ENCODE measurements at places on chromosomes 4 and X.

DNA sequence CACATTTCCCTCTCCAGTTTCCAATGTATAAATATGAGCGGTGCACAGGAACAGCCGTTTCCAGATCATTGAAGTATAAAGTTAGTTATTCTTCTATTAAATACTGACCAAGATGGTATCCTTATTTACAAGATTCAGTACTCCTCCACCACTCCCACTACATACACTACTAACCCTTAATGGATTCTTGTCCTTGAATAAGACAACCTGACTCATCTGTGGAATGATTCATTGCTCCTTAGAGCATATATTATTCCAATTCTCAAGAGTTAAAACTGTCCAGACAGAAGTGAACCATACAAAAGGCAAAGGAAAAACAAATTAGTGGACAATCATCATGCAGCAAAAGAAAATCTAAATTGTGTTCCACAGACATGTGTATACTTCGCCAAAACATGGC is 373.3 kb downstream of the IDS start:
- DNase-seq: no peak

DNA sequence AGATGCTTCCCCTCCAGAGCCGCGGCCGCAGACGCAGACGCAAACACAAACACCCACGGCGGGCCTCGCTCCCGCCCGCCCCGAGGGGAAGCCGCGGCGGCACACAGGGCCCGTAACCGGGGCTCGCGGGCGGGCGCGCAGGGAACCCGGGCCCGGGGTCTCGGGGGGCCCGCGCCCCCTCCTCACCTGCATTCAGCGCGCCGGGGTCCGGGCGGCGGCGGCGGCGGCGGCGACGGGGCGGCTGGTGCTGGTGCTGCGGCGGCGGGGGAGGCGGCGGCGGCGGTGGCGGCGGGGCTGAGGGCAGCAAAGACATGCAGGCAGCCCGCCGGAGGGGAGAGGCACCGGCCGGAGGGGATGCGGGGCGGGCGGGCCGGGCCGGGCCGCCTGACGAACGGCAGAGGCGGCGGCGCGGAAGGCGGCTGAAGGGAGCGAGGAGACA is 255 bp upstream of the CNOT6L start:
- no peak for DNase-seq

GRCh38 chr4:22500128-22500611 is 15.7 kb downstream of the ADGRA3 start:
- DNase-seq: no peak

GRCh38 chr4:41213625-41214135 is 662 bp downstream of the APBB2 start:
- no peak for DNase-seq

GRCh38 chr4:21982087-21982486 is 33.5 kb upstream of the KCNIP4 start:
- no peak for DNase-seq

- DNase-seq: no peak
These were observed 78.5 kb downstream of the APBB2 start for GRCh38 chr4:41135801-41136200.

- no peak for DNase-seq
These were observed 62.1 kb upstream of the EXOC1L start for GRCh38 chr4:55757356-55757952.

- no peak for DNase-seq
These were observed 1.9 kb upstream of the SEPTIN6 start for GRCh38 chrX:119694601-119695534.

GRCh38 chr4:185224597-185224996 is 15.2 kb downstream of the SNX25 start:
- no peak for DNase-seq

DNA sequence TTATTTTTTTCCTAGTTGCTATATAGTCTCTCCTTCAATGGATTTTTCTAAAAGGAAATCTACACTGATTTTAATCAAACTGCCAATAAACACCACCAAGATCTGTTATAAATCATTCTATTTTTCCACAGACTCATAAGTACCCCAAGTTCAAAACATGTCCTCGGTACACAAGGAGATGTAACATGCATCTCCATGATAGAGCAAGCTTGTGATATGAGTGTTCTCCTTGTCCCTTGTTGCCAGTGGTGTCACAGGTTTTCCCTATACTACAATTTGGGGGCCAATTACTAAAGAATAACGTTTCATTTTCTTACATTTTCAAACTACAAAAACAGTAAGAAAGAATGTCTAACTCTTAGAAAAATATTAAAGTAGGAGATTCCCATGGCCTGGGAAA is 491 bp downstream of the ARHGEF6 start:
- no peak for DNase-seq

- DNase-seq: no peak
These were observed 312.2 kb downstream of the DCTD start for GRCh38 chr4:182604953-182605352.

GRCh38 chrX:38672646-38673045 is 111.3 kb downstream of the TSPAN7 start:
- no peak for DNase-seq

GRCh38 chr4:52860361-52860760 is 1.8 kb upstream of the RASL11B start:
- no peak for DNase-seq

DNA sequence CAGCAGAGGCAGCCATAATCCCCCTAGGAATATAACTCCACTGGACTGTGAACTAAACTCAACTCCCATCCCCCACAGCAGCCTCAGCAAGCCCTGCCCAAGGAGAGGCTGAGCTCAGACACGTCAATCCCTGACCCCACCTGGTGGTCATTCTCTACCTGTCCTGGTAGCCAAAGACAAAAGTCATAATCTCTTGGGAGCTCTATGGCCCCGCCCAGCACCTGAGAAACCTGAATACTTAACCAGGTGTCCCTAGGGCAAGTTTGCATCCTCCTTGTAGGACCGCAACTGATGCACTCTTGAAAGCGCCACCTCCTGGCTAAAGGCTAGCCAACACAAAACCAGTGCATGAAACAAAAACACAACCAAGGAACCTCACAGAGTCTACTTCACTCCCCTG is 18.4 kb downstream of the CT47B1 start:
- no peak for DNase-seq

DNA sequence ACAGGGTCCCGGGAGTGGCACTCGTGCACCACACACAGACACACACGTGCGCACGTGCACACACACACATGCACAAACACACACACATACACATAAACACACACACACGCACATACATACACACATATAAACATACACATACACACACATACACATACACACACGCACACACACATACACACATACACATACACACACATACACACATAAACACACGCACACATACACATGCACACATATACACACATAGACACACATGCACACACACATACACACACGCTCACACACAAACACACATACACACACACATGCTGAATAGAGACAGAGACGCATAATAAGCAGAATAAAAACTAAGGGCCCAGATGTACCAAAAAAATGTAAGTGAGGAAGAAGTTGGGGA is 332.2 kb upstream of the CXorf51B start:
- no peak for DNase-seq

- no peak for DNase-seq
These were observed 708 bp downstream of the TMSB4X start for GRCh38 chrX:12975670-12975965.

- no peak for DNase-seq
These were observed 67.4 kb upstream of the EPHA5 start for GRCh38 chr4:65737672-65738071.
